ENCODE measurements at places on chromosomes 7 and 10.

- no peak for DNase-seq
Measured at GRCh38 chr7:116560021-116560970, 35.5 kb downstream of the CAV1 start.

DNA sequence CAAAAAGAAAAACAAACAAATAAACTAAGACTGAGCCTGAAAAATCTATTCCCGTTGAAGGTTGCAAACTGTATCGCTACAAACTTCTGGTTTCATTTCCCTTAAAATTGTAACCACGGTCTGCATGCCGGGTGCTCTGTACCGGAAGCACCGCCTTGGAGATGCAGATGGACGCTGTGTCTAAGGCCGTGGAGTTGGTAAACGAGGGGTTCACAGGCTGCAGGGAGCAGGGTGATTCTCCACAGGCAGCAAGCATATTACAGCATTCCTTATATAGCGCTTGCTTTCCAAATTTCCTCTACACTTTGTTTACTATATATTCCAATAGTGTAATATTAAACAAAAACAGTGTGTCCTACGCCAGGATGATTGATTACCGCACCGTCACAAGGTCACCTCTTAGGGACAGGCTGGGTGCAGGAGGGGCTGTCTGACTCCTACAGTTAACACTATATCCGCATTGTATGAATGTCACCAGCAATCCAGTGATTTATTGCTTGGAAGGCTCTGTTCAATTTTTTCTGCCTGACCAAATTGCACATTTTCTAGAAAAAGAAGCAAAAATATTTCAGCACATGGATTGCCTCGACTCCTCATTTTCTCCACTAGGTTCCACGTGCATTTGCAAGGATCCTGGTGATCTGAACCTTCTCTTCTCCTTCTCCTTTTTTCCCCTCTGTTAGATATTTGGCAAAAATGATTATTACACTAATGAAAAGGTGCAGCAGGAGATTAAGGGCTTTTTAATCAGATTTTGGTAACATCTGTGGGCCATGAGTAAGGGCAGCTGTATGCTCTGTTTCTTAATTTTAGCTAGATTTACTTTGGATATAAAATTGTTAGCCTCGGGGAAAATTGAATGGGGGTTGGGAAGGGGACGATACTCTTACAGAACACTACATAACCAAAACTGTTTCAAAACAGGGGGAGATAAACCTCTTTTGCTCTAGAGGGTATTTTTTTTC is 325.8 kb upstream of the MGMT start:
- no peak for DNase-seq

DNA sequence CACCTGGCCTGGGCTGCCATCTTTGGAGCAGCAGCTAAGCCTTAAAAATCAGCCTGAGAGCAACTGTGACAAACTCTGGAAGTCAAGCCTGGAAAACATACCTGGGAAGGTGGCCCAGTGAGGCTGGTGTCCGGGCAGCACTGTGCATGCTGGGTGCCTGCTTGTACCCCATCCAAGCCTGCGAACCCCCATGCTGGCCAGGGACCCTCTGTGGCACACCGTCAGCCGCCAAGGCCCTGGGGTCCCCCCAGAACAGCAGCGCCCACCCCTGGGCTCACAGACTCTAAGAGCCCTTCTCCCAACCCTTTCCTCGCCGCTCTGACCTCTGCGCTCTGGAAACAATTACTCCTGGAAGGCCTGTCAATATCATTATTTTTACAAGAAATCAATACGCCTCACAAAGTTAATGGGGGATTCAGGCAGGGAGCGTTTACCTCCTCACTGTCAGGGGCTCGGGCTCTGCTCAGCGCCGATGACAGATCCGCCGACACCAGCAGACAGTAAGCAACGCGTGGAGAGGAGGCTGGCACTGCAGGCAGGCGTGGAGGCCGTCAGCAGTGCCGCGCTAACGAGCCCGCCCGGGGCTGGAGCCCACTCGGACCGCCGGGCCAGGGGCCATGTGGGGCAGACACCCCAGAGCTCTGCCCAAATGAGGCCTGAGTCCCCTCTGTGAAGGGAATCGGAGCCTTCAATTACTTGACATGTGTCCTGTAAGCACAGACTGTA is 54.4 kb downstream of the EBF3 start:
- no peak for DNase-seq

- no peak for DNase-seq
Measured at GRCh38 chr7:99617192-99617781, 541 bp downstream of the ZSCAN25 start.

- no peak for DNase-seq
Measured at GRCh38 chr10:80412486-80412885, 4.1 kb downstream of the PRXL2A start.

DNA sequence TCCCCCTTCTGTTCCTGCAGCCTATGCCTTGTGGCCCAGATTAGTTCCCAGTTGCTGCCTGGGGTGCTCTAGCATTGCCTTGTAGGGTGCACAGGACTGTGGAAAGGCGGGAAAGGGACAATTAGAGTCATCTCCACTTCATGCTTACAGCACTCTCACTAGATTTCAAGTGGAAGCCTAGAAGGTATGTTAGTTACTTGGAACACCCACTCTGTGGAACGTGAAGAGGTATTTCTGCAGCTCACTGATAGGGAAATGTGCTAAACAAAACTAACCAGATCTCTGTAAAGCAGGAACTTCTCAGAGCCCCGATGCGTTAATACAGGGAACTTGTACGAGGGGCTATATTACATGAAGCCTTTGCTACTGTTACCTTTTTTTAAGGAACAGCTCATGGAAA is 19.4 kb downstream of the STMP1 start:
- DNase-seq = no peak

- no peak for DNase-seq
Measured at GRCh38 chr7:30979027-30979426, 15.3 kb downstream of the GHRHR start.

- no peak for DNase-seq
Measured at GRCh38 chr10:77602913-77603533, 34.6 kb downstream of the KCNMA1 start.

- DNase-seq = no peak
Measured at GRCh38 chr7:134947831-134948230, 38.5 kb upstream of the AGBL3 start.

DNA sequence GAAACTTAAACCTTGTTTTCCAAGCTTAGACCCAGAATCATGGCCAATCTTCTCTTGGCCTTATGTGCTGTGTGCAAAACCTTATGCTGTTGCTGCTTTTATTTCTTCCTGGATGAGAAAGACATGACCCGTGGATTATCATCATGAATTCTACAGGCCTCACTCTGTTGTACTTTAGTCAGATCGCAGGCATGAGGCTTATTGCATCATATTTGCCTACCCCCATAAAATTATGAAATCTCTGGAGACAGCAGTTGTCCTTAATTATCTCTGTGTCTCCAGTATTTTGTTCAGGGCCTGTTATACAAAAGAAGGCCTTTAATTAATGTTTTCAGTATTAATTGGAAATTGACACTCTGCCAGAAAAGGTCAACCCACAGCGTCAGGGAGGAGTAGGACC is 71.6 kb downstream of the PLCE1 start:
- no peak for DNase-seq

DNA sequence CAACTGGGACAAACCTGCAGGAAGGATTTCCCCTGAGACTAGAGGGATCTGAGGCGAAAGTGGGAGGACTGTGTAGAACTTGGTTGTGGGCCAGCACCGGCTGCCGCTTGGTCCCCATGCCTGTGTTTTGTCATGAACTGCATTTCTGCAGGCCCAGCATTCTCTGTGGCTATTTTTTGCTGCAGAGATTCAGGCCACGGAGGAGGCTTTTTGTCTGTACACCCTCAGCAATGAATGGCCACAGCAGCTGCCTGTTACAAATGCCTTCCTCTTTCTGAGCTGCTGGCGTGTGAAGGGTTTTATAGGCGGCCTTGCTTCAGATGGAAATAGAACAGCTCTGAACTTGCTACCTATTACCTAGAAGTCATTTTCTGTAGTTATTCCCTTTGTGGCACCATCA is 164.4 kb downstream of the SH2D4B start:
- no peak for DNase-seq

- no peak for DNase-seq
Measured at GRCh38 chr10:38070501-38070900, 23.6 kb upstream of the ZNF37A start.

DNA sequence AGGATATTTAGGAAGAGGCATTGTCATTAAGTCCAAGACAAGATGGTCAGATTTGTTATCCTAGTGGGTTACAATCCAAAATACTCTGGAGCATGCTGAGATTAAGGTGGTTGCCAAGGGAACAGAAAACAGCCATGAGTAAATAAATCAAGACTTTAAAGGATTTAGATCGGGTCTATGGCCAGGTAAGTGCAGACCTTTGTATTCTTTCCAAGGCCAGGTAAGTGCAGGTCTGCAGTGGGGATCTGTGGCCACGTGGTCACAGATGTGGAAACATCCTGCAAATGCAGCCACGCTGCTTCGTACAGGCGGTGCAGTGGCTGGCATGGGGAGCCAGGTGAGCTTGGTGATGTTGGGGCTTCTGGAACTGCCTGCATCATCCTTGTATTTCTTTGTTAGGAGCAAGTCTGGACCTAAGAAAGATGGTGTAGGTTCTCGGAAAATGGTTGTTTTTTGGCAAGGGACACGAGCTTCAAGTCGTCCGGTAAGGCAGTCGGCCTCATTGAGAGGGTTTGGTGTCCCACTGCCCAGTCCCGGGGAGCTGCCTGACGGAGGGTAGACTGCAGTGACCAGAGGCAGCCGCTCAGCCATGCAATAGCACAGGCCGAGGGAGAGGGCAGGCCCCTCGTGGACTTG is 21.8 kb downstream of the ZNF775 start:
- DNase-seq = no peak

GRCh38 chr10:131858118-131858515 is 42.7 kb upstream of the PPP2R2D start:
- no peak for DNase-seq

DNA sequence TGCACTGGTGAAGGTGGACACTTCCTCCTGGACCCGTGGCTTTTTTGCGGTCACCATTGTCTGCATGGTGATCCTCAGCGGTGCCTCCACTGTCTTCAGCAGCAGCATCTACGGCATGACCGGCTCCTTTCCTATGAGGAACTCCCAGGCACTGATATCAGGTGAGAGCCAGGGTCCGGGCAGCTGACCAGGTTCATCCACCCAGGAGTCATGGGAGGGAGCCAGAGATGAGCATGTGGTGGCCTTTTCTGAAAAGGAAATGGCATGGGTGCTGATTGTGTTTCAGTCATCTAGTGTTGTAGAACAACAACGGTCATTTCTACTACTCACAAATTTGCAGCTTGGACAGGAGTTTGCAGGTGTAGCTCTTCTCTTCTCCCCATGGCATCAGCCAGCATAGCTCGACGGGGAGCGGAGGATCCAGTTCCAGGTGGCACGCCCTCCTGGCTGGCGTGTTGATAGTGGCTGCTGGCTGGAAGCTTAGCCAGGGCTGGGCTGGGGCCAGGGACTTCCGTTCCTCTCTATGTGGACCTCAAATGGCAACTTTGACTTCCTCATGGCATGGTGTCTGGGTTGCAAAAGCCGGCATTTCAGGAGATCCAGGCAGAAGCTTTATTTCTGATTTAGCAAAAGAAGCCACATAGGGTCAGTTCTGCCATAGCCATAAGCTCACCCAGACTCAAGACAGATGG is 32.7 kb downstream of the SLC29A3 start:
- no peak for DNase-seq

- no peak for DNase-seq
Measured at GRCh38 chr10:91643700-91644099, 10.8 kb upstream of the PPP1R3C start.

GRCh38 chr7:84904561-84904960 is 282.3 kb downstream of the SEMA3D start:
- no peak for DNase-seq

DNA sequence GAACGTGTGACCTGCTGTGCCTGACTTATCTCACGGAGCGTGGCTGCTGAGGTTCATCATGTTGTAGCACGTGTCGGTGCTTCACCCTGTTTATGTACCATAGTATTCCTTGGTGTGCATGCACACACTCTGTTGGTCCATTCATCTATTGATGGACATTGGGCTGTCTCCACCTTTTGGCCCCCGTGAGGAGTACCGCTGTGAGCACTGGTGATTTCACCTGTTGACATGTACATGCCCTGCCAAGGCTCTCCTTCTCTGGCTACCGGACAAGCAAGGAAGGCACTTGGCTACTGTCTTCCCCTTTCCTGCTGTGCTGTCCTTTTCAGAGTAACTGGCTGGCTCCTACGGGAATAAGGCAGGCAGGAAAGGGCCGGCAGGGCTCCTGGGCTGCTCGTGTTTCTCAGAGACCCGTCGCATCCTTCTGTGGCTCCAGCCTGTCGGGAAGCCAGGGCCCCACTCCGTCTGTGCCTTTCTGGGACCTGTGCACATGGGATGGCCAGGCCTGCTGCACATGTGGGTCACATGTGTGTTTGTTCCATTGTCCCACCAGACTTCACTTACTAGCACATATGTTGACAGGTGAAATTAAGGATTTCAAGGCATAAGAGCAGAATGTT is 17.8 kb upstream of the TBRG4 start:
- DNase-seq = no peak

- DNase-seq = no peak
Measured at GRCh38 chr10:102150970-102151773, 1.0 kb upstream of the NOLC1 start.

GRCh38 chr10:33113466-33113865 is 155.4 kb upstream of the ITGB1 start:
- DNase-seq = no peak

DNA sequence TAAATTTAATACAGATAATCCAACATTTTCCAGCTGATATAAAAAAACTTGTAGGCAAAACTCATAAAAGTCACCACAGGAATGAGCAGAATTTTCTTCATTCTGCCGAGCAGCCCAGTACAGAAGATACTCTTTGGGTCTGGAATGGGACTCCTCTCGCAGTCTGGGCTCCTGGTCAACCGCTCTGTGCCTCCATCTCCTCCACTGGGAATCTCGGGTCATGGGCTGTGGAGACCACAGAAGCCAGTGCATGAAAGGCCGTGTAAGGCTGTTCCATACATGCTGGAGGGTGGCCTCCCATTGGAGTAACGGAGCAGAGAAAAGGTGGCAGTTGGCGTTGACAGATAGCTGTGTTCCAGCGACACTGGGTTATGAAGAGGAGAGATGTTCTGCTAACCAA is 616.4 kb upstream of the MGMT start:
- DNase-seq = no peak

- peak; percentile 38 for DNase-seq
Measured at GRCh38 chr10:69716711-69717560, 84.8 kb upstream of the COL13A1 start.

DNA sequence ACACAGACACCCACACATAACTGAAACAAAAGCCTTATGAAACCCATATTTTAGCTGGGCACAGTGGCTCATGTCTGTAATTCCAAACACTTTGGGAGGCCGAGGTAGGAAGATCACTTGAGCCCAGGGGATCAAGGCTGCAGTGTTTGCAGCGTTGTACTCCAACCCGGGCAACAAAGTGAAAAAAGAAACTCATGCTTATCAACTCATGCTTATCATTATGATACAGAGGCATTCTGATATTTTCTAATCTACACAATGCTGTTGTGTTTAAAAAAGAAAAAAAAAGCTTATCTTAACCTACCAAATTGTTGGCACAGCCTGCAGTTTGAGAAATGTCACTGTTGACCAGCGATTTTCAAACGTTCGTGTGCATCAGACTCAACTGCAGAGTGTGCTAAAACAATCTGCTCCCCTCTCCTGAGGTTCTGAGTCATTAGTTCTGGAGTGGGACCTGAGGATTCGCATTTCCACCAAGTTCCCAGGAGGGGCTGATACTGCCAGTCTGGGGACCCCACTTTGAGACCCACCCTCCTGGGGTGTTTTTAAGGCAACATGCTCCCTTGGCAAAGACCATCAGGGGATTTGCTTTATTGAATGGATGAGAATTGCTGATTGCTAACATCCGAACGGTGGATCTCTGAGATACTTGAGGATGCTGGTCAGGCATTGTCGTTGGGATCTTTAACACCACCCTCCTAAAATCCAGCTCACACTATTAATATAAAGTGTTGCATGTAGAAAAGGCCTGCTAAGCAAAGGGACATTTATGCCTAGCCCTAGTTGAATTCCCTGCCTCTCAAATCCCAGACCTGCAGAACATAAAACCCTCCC is 16.2 kb downstream of the CHST3 start:
- no peak for DNase-seq
